ENCODE measurements at places on chromosomes 5 and 9.

DNA sequence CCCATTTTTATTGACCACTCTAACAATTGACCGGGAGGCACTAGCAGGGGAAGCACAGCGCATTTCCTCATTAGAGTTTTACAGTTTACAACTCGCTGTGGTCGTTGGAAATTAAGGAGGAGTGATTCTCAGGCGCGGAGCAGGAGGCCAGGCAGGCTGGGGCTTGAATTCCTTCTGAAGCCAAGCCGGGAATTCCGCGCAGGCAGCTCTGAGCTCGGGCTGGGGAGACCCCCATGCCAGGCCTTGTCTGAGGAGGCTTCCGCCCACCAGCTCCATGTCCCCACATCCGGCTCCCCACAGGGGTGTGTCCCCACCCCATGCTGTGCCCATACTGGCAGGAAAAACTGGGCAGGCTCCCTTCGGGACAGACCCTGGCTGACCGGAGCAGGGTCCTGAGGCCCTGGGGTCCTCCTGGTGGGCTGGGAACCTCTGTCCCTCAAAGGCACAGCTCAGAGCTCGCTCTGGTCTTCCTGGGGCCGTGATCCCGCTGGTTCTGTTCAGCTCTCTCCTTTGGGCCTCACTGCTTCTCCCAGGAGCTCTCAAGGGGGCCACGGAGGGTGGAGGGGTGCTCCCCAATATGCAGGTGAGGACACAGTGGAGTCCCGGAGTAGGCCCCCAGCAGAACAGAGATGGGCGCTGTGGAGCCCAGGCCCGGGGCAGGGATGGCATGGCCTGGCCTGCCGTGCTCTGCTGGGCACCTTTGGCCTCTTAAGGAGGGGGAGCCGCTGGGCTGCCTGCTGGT lies 1.3 kb upstream of the NRARP start:
- no peak for DNase-seq

- DNase-seq, result no peak
These were observed 238.5 kb upstream of the FBXL7 start for GRCh38 chr5:15261269-15261995.

DNA sequence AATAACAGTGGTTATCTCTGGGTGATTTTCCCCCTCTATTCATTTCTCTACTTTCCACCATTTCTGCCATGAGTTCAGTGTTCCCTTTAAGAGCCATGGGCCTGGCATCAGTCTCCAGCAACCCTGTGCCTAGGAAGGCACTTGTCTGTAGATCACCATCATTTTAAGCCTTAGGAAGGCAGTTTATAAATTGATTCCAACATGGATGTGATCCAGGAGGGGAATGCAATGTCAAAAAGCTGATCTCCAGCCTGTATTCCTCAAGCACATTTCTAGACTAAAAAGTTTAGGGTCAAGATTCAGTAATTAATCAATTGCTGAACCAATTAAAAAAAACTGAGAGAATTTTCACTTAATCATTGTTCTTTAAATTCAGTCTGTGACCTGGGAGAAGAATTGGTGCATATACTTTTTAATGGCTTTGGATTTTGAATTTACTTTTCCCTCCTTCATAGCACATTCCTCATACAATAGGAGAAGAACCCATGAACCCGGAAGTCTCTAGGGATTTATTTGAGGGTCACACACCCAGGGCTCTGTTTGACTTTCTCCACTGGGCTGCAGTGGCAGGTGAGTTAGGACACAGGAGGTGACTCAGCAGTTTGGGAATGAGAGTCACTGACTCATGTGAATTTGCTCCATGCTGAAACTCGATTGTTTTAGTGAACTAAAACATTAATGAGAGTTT lies 6.1 kb upstream of the ERMP1 start:
- no peak for DNase-seq

DNA sequence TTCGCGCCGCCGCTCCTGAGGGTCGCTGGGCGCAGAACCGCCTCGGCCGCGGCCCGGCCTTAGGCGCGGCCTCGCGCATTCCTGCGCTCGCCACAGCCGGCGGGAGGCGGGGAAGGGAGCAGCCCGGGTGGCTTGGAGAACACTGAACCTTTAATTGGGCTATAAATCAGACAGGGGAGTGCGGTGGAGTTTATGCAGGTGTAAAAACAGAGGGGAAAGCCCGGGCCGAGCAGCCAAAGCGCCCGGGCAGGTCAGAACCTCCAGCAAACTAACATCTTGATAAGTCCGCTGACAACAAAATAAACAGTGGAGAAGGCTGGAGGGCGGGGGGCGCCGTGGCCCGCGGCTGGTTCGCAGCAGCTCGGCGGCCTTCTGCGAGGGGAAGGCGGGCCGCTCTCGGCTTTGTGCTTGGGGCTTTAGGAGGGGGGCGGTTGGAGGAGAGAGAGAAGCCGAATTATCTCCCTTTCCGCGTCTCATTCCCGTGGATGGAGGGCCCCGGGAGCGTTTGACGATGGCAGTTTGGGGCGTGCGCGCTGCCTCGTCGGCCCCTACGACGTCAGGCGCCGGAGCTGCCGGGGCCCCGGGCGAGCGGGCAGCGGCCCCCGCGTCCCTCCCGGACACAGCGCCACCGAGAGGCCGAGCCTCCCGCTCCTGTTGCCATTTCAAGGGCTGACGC lies 11.3 kb downstream of the FOXD1 start:
- DNase-seq, result no peak

DNA sequence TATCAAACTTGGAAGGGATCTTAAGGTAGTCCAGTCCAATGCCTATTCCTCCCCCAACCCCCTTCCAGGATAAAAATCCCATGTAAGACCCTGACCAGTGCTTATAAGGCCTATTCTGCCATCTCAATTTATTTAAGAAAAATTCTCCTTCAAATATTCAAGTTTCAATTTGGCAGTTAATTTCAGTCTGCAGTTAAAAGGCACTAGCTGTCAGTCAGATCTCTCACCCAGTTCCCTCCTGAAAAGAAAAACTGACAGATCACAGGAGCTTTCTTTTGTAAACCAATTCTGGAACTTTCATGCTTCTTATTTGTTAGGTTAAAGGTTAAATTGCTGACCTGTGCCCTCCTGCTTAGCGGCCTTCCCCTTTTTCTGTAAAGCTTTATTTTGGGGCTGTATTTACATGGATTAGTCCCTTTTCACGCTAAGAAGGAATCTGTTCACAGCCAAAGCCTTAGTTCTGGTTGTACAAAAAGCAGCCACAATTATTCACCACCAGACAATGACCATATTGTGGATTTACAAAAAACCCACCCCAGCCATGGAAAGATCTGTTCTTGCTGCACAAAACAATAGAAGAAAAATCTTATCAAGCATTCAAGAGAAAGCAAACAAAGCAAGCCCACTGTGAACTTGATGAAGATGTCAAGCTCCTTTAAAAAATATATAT lies 68.7 kb downstream of the DENND1A start:
- no peak for DNase-seq
